ENCODE measurements at places on chromosomes 6 and 20. TPM values are rescaled to one million over a fixed set of nuclear protein-coding genes. Genes with fewer than 3 reads are reported as not detected.

NANP gene
- 12.6 TPM for total RNA-seq

BTN1A1 gene
- not detected for total RNA-seq

SLC17A9 gene
- total RNA-seq, result 28.8 TPM

CCR6 gene
- not detected for total RNA-seq

HLA-DQB1 gene
- not detected for total RNA-seq

SLC16A10 gene
- 0.30 TPM for total RNA-seq

WFDC8 gene
- total RNA-seq, result not detected

ZNF512B gene
- 10.6 TPM for total RNA-seq

SKIC2 gene
- total RNA-seq, result 63.7 TPM

FILIP1 gene
- total RNA-seq, result 0.37 TPM

NNAT gene
- 0.42 TPM for total RNA-seq

LAMA4 gene
- total RNA-seq, result 174 TPM

SCUBE3 gene
- total RNA-seq, result 4.2 TPM

RIN2 gene
- 48.9 TPM for total RNA-seq

FHL5 gene
- not detected for total RNA-seq

COX4I2 gene
- total RNA-seq, result not detected

TSBP1 gene
- total RNA-seq, result not detected

DEFB124 gene
- not detected for total RNA-seq

KIF25 gene
- 0.14 TPM for total RNA-seq

CFAP206 gene
- total RNA-seq, result 0.37 TPM

SSR1 gene
- 371 TPM for total RNA-seq

FERMT1 gene
- 10.9 TPM for total RNA-seq

MUC22 gene
- not detected for total RNA-seq

EYS gene
- total RNA-seq, result 0.05 TPM

TRIM31 gene
- total RNA-seq, result not detected

SDC4 gene
- total RNA-seq, result 172 TPM

ZNF311 gene
- 1.5 TPM for total RNA-seq

ZSCAN9 gene
- 14.3 TPM for total RNA-seq

SCRT2 gene
- total RNA-seq, result not detected
